ENCODE measurements at places on chromosomes 2 and 18.

DNA sequence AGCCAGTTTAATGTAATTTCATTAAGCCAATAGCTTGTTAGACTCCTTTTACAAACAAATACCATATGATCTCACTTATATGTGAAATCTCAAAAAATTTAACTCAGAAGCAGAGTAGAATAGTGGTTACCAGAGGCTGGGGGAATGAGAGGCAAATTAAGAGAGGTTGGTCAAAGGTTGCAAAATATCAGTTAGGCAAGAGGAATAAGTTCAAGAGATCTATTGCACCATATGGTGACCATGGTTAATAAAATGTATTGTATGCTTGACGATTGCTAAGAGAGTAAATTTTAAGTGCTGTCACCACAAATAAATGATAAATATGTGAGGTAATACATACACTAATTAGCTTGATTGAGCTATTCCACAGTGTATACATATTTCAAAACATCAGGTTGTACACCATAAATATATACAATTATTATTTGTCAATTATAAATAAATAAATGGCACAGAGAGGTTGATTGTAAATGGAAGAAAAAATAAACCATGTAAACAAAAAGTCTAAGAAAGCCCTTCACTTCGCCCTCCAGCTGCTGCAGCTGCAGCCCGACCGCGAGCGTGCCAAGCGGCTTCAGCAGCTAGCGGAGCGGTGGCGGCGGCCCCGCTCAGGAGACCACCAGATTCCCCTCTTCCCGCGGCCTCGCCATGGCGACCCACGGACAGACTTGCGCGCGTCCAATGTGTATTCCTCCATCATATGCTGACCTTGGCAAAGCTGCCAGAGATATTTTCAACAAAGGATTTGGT, 23.0 kb upstream of the ACTR2 start:
- no peak for DNase-seq

GRCh38 chr18:13932285-13933025, 17.1 kb upstream of the MC2R start:
- DNase-seq, result no peak

- no peak for DNase-seq
Observed at GRCh38 chr2:19711470-19712372, 190.1 kb downstream of the TTC32 start.

DNA sequence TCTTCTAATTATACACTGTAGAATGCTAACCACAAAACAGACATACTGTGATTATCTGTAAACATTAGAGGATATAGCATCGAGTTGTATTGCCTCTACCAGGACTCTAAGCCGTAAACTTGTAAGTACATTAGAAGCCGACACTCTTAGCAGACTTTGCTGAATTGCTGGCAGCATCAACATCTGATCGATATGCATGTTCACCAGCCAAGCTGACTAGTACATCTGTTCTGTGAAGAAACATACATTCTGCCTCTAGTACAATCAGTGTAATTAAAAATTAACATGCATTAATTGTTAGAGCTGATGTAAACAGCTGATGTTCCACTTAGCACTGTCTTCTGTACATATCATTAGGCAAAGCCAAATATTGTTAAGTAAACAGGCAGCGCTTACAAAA, 502.2 kb downstream of the NR4A2 start:
- DNase-seq, result no peak

- no peak for DNase-seq
Observed at GRCh38 chr2:201116959-201117734, 1.2 kb downstream of the CFLAR start.

DNA sequence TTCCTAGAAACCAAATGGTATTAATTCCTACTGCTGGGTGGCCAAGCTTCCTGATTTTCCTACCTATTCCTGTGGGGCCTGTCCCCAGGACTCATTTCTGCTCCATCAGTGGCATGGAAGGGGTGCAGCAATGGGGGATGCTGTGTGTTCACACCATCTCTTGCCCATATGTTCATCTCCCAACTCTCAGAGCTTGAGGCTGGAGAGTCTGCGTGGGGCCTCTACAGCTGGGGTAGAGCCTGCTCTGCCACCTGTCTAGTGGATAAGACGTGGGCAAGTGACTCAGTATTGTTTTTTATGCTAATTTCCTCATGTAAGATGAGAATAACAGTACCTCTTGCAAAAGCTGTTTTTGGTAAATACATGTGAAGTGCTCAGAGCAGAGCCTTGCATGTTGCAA, 149.8 kb downstream of the ACTR3 start:
- no peak for DNase-seq

DNA sequence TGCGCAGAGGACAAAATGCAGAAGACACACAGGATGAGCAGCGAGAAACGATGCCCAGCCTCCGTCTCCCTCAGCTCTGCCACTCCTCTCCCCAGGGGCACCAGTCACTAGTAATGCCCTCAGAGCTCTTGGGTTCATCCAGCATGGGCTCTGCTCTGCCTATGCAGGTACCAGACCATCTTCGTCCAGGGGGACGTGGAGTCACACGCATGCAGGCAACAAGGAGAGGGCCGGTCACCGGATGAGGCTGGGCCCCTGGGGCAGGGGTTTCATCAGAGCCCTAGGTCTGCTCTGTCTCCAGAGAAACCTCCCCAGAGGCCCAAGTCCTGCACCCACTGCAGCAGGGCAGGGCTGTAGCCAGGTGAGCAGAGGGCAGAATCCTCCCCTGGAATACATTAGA, 23.9 kb downstream of the RAB31 start:
- no peak for DNase-seq

- DNase-seq, result no peak
Observed at GRCh38 chr2:233062946-233063268, 2.8 kb downstream of the INPP5D start.

- no peak for DNase-seq
Observed at GRCh38 chr2:9820020-9820973, 23.0 kb upstream of the TAF1B start.

- DNase-seq, result no peak
Observed at GRCh38 chr2:72011791-72012190, 135.9 kb downstream of the CYP26B1 start.

- no peak for DNase-seq
Observed at GRCh38 chr2:137862651-137863050, 101.6 kb upstream of the HNMT start.

GRCh38 chr2:122643725-122644329, 888.4 kb downstream of the TSN start:
- DNase-seq, result no peak

All from activated T-cell treated with anti-CD3 and anti-CD28 coated beads for 4 hours (primary cell).